Fibroblast of skin of left quadriceps (primary cell): ENCODE measurements at places on chromosomes 2 and 18.
A peak's percentile ranks its signal among the peaks of the same experiment; 100 is the strongest.

DNA sequence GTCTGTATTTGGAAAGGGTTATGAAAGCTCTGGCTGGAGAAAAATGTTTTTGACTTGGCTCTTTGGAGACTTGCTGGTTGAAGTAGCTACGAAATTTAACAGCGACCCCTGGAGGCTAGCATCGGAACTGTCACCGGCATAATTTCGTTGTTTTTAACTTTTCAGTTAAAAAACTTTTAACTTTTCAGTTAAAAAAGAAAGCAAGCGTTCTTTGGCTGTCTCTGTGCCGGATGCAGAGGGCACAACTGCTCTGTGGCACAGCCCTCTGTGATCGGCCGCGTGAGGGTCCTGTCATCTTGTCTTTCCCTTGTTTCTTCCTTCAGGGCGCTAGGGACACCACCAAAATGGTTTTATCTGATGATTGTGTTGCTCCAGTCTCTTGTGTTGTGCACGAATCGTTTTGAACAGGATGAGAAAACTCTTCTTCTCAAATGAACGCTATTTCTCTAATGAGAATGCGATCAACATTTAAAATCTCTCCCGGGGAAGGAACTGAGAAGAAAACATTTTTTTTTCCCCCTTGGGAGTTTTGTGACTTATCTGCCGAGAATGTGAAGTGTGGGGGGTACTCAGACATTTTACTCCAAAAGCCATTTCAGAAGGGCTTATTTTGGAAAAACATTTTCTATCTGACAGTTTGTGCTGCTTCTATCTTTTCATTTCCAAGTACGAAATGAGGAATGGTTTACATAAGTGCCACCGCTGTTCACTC lies 57.1 kb downstream of the ADCYAP1 start:
- peak; percentile 24 for DNase-seq

GRCh38 chr18:44637210-44638033 lies 43.3 kb upstream of the SETBP1 start:
- no peak for DNase-seq

DNA sequence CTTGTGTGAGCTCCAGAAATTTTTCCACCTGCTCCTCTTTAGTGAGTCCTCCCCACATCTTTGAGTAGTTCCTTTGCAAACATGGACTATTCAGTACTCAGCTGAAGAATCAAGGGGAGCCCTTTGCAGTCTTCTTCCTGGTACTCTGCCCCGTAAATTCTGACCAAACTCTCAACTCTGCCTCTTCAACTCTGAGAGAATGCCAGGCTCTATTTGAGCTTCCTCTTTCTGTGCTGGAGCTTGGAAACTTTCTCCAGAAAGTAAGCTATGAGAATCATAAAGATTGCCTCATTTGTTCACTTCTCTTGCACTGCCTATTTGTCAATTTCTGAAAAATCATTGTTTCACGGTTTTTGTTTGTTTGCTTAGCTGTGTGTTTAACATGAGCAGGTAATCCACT lies 7.4 kb upstream of the STAT4 start:
- no peak for DNase-seq

GRCh38 chr18:68397241-68398035 lies 317.5 kb downstream of the TMX3 start:
- no peak for DNase-seq
